ENCODE measurements at places on chromosomes 2 and 18.
A peak's percentile ranks its signal among the peaks of the same experiment; 100 is the strongest.

DNA sequence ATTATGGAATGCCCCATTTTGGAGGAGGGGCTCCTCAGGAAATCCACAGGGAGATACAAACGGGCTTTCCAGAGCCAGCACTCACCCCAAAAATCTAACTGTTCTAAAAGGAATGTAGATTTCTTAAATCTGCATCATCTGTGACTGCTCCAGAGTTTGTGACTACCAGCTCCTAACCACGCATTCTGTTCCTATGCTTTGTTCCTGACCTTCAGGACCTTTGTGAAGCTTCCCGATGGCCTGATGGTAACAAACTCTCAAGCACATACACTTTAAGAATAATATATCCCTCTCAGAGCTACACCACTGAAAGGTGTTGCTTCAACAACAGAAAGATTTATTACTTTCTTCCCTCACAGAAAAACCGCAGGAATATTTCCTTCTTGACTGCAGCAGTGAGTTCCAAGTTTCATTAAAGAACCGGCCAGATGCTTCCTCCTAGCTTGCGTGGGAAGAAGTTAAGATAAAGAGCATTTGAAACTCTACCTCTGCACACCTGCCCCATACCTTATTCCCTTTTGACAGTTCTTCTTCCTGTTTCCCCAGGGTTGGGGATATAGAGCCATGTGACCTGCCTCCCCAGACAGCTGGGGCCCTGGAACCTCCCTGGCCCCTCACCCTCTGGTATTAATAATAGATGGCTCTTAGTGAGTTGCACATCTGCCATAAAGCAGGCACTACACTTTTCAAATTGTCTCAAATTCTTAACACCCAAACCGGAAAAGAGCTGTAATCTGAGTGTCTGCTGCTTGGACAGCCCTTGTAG, 40.2 kb upstream of the EML4 start:
- DNase-seq, result no peak

- peak; percentile 88 for DNase-seq
Measured at GRCh38 chr2:15941481-15941850, 1.1 kb downstream of the MYCN start.

GRCh38 chr18:2889761-2890192, 43.0 kb downstream of the EMILIN2 start:
- DNase-seq, result peak; percentile 34

GRCh38 chr2:119698246-119698645, 19.2 kb downstream of the TMEM177 start:
- no peak for DNase-seq

DNA sequence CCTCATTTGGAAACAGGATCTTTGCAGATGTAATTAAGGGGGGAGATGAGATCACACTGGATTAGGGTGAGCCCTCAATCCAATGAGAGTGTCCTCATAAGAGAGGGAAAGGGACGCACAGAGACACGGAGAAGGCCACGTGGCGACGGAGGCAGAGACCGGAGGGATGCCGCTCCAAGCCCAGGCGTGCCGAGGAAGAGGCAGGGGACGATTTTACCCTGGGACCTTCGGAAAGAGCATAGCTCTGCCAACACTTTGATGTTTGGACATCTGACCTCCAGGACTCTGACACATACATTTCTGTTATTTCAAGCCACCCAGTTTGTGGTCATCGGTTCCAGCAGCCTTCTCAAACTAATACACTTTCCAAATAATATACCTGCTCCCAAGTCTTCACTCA, 84.4 kb upstream of the ZCCHC2 start:
- DNase-seq, result no peak

DNA sequence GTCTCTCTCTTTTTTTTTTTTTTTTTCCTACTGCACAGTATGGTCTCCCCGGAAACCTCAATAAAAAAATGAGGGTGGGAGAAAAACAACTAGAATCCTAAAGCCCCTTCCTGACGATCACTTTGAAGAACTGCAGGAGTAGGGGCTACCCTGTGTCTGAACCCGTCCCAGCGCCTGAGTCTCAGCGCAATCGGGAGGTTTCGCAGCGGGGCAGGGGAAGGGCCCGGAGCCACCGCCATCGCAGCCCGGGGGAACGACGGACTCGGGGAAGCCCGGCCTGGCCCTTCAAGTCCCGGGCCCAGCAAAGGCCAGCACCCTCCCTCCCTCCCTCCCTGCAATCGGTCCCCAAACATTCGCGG, 411 bp downstream of the NARS1 start:
- DNase-seq, result no peak

DNA sequence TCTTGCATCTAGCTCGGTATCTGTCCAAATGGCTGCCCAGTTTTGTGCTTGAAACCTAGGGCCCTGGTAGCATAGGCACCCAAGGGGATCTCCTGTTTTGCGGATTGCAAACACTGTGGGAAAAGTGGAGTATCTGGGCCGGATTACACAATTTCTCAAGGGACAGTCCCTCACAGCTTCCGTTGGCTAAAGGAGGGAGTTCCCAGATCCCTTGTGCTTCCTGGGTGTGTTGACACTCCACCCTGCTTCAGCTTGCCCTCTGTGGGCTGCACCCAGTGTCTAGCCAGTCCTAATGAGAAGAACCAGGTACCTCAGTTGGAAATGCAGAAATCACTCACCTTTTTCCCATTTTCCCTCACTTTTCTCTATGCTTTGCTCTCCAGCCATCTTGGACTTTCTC, 35.5 kb downstream of the RPRM start:
- DNase-seq, result no peak

DNA sequence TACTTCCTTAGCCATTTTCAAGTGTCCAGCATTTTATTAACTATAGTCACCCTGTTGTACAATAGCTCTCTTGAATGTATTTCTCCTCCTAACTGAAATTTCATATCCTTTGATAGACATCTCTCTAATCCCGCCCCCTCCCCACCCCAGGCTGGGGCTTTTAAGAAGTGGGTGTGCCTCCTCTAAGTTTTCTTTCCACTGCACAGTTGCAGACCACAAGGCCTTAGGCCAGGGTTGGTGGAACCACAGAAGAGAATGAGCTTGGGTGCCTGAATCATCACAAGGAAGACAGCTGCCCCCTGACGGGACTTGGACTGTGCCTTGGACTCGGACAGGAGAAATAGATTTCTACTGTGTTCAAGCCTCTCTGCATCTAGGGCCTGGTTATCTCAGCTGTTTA, 193.4 kb downstream of the HAUS1 start:
- DNase-seq, result no peak

DNA sequence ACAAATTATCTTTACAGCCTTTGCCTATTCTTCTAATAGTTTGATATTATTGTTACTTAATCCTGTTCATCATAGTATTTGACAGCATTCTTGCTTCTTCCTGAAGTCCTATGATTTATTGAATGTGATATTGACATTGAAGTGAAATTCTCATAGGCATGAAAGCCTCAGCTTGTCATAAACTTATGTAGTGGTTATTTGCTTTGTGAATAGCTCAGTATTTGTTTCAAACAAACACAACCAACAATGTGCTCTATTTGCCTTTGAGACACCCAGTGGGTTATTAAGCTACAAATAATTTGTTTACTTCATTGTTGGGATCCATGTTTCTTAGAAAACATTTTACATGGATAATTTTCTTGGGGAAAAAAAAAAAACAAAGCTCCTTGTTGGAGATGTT, 57.2 kb downstream of the TTC39C start:
- no peak for DNase-seq

- DNase-seq, result peak; percentile 77
Measured at GRCh38 chr2:44543773-44544725, 182.3 kb downstream of the CAMKMT start.

DNA sequence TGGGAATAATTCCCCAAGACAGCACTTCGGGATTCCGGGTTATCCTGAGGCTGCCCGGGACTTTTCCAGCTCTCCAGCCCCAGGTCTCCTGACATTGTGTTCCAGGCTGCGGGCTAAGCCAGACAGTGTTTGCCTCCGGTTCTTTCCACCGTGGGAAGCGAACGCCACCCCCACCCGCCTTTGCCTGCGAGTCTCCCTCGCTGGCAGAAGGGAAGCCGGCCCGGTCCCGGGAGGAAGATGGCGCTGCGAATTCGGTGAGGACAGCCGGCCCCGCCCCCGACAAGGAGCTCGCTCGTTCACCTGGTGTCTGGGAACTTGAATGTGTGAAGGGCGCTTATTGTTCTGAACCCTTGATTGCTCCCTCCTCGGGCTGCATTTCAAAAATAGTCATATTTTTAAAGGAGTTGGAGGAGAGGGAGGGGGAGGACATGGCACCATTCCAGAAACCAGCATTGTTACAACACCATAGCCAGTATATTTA, 2.9 kb downstream of the LRATD1 start:
- peak; percentile 88 for DNase-seq

- no peak for DNase-seq
Measured at GRCh38 chr2:127641846-127642507, 4.0 kb upstream of the GPR17 start.

DNA sequence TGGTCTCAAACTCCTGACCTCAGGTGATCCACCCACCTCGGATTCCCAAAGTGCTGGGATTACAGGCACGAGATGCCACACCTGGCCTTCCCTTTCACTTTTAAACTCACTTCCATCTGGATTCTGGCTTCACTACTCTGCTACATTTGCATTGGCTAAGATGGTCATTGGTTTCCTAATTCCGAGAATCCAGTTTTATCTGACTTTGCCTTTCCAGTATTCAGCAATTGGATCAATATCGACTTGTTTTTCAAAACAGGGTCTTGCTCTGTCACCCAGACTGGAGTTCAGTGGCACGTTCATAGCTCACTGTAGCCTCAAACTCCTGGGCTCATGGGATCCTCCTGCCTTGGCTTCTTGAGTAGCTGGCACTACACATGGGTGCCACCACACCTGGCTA, 4.7 kb upstream of the CD302 start:
- no peak for DNase-seq

GRCh38 chr2:202378662-202379358, 2.7 kb downstream of the BMPR2 start:
- DNase-seq, result no peak

GRCh38 chr2:157480182-157480961, 36.5 kb upstream of the CYTIP start:
- no peak for DNase-seq

DNA sequence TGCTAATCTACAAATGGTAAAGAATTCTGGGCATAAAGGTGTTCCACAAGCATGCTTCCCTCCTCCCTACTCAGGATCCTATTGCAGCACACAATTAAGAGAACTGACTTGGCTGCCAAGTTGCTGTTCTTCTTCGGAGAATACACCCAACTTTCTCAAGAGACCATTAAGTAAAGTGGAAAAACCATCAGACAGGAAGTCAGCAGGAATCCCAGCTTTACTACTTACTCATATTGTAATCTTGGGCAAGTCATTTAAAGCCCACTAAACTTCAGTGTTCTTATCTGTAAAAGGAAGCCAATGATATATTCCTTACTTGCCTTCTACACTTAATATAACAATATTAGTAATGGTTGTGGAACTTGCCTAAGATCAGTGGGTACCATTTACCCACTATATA, 37.8 kb downstream of the PSTPIP2 start:
- no peak for DNase-seq

GRCh38 chr2:56133441-56133840, 50.3 kb upstream of the CCDC85A start:
- no peak for DNase-seq

- peak; percentile 73 for DNase-seq
Measured at GRCh38 chr18:13159579-13159978, 59.0 kb upstream of the LDLRAD4 start.

DNA sequence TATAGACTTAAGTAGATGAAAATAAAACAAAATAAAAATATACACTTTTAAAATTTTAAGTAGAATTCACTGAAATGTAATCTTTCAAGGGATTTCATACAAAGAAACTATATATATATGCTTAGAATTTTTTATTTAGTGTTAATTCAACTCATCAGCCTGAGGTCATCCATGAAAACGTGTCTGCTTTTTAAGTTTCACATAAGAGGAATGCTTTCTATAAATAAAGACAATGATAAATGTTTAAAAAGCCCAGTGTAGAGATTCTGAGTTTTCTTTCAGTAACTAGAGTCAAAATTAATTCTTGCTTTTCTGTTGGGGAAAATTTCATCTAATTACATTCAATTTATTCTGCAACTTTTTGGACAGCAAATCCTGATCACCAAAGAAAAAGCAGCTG, 213.3 kb downstream of the MBD5 start:
- no peak for DNase-seq

- no peak for DNase-seq
Measured at GRCh38 chr2:226307487-226308322, 491.9 kb downstream of the IRS1 start.

GRCh38 chr2:9467687-9468086, 6.7 kb upstream of the IAH1 start:
- DNase-seq, result no peak

GRCh38 chr2:18473241-18474181, 86.9 kb downstream of the RDH14 start:
- peak; percentile 22 for DNase-seq

GRCh38 chr2:152421521-152422370, 86.8 kb downstream of the FMNL2 start:
- DNase-seq, result no peak

DNA sequence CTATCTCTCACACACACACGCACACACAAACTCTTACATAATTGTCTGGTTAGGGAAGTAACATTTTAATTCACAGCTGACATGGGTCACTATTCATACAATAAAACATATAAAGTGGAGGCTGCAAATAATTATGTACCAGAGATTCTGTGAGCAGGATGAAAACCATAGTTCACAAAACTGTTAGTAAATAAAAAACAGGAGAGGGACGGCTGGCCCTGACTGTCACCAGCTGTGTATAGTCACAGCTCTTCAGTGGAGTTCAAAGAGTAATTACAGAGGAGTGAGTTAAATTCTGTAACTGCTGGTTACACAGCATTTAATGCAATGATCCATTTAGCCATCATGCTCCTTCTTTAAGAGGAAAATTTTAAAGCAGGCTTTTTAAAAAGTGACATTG, 76.9 kb downstream of the NRXN1 start:
- DNase-seq, result no peak

- no peak for DNase-seq
Measured at GRCh38 chr18:35749701-35750100, 168.2 kb downstream of the GALNT1 start.

DNA sequence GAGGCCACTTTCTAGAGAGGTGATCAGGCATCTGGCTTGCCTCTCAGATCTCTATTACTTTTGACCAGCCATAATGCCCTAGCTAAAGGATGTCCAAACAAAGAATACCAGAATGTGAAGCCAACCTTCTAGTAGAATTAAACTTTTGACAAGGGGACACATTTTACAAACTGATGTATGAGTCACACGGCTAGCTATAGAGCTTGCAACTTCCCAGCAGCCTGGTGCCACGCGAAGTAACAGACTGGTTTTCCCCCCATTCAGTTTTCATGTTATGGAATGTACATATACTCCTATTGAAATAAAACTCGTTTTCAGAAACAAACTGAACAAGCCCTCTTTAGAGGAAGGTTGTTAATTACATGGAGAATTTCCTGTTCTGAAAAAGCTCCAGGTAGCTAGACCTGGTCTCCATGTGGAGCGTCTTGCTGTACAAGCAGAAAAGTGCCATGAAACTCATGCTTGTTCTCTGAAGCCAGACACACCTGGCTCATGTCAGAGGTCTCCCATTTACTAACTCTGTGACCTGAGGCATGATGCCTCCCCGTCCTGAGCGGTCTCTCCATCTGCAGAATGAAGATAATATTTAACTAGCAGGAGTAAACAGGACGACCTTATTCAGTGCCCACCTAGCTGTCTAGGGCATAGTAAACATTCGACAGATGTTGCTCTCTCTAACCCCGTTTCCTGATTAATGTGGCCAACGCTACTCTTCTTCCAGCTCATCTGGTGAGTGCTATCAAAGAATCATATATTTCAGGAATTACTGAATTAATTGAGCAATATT, 81.5 kb upstream of the MAP3K20 start:
- no peak for DNase-seq

- no peak for DNase-seq
Measured at GRCh38 chr2:215791481-215791937, 221.8 kb downstream of the MREG start.

- DNase-seq, result no peak
Measured at GRCh38 chr2:26002632-26003310, 20.5 kb upstream of the KIF3C start.

Data from brain (organoid and tissue), 16 donors.